ENCODE measurements at places on chromosomes 5 and 9. TPM values are rescaled to one million over a fixed set of nuclear protein-coding genes. Genes with fewer than 3 reads are reported as not detected.
A peak's percentile ranks its signal among the peaks of the same experiment; 100 is the strongest.

DNA sequence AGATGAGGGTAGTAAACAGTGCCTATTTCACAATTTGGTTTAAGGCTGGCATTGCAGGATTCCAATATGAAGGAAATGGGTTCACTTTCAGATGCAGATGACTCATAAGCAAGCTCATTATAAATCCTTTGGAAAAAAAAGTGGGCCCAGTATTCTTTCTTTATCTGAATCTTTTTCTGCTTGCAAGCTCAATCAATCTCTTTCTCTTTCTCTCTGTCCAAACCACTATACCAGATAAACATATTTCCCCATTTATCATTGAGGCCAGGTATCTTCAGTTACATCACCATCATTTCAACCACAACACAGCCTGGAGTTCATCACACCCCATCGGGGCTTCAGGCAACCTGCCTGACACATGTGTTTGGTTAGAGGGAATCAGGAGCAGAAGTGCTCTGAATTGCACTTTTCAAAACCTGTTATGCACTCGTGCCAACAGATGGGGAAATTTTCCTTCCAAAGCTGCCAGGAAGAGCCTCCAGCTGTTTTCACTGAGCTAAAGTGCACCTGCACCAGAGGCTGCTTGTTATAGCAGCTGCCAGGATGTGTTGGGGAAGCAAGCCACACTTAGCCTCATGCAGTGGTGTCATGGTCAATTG, 30.0 kb upstream of the MAMDC2 start:
- no peaks in the 10 kb centered on the region for H3K27me3 ChIP-seq
- H3K4me3 ChIP-seq = peak overlapping the region; percentile 10
- H3K27ac ChIP-seq = peak overlapping the region; percentile 14
- H3K4me1 ChIP-seq = peaks cover 7% of the 10 kb centered on the region
- DNase-seq = no peak
- no peaks in the 10 kb centered on the region for H3K36me3 ChIP-seq

DNA sequence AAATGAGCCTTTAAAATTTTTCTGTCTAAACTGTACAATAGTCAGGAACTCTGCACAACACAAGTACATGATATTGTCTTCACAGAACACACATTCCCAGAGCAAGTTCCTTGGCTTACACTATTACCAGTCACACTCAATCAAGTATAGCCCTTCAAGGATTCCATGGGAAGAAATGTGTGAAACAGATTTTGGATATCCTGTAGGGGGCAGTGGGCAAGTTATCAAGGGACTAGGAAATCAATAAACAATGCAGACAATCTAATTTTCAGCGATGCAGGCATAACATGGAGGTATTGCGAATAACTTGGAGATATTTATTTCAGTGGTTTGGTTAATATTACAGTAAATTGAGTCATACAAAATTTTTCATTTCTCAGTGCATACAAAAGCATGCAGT, 1171.5 kb upstream of the NUDT12 start:
- no peak for DNase-seq
- no peak overlapping the region for H3K4me3 ChIP-seq
- H3K4me1 ChIP-seq = peaks cover 8% of the 10 kb centered on the region
- H3K36me3 ChIP-seq = no peaks in the 10 kb centered on the region

DNA sequence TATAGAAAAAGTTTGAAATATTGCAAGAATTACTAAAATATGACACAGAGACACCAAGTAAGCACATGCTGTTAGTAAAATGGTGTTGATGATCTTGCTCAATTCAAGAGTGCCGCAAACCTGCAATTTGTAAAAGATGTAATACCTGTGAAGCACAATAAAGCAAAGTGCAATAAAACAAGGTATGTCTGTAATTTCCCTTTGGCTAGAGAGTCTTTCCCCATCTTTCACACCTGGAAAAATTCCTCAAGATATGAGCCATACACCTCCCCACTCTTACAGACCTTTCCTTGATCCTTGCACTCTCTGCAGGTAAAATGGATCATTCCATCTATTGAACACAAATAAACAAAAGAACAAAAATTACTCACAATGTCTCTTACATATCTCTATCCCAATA, 597.8 kb downstream of the EFNA5 start:
- H3K4me1 ChIP-seq = no peaks in the 10 kb centered on the region
- H3K36me3 ChIP-seq = no peaks in the 10 kb centered on the region
- no peak overlapping the region for H3K27ac ChIP-seq
- no peak for DNase-seq
- H3K27me3 ChIP-seq = no peaks in the 10 kb centered on the region
- H3K4me3 ChIP-seq = no peak overlapping the region

DNA sequence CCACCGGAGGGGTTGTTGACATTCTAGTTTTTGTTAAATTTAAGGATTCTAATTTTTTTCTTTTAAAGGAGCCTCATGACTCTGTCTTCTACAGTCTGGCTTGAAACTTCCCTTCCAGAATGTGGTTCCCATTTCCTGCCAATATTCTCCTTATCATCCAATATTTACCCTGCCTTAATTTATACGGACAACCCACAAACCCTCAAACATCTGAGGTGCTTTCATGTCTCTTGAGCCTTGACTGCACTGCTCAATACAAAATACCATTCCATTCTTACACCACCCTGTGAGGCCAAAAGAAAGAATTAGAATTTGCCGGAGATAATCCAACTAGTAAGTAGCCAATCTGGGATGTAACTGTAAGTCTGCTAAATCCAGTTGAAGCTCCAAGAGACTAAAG, 346.5 kb downstream of the SPOCK1 start:
- peaks cover 36% of the 10 kb centered on the region for H3K4me1 ChIP-seq
- no peak for DNase-seq
- no peak overlapping the region for H3K4me3 ChIP-seq
- H3K36me3 ChIP-seq = no peaks in the 10 kb centered on the region

DNA sequence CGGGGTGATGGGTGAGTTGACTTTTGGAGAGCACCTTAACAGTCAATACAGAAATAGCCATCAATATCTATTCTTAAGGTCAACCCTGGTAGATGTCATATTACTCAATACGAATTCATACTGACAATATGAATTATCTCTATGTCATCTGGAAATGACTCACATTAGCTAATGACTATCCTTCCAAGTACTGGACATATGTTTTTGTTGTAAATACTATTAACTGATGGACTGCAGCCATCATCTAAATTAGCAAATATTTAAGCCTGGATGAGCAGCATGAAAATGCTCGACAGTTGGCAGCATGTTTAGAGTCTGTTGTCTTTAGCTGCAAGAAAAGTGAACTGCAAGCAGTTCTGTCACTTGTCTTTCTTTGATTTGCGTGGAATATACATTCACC, 19.6 kb upstream of the ISOC1 start:
- no peak for DNase-seq
- H3K27ac ChIP-seq = no peak overlapping the region
- peaks cover 3% of the 10 kb centered on the region for H3K4me1 ChIP-seq
- H3K4me3 ChIP-seq = no peak overlapping the region
- H3K36me3 ChIP-seq = no peaks in the 10 kb centered on the region
- no peaks in the 10 kb centered on the region for H3K27me3 ChIP-seq

GRCh38 chr9:23842565-23843129, 16.6 kb upstream of the ELAVL2 start:
- H3K27ac ChIP-seq = no peak overlapping the region
- no peak for DNase-seq
- no peaks in the 10 kb centered on the region for H3K4me1 ChIP-seq
- H3K36me3 ChIP-seq = no peaks in the 10 kb centered on the region
- H3K27me3 ChIP-seq = peaks cover 9% of the 10 kb centered on the region
- no peak overlapping the region for H3K4me3 ChIP-seq

GRCh38 chr9:125484350-125485282, 222.4 kb downstream of the MAPKAP1 start:
- peaks cover 20% of the 10 kb centered on the region for H3K36me3 ChIP-seq
- H3K27me3 ChIP-seq = no peaks in the 10 kb centered on the region
- H3K27ac ChIP-seq = no peak overlapping the region
- DNase-seq = no peak

- H3K36me3 ChIP-seq = no peaks in the 10 kb centered on the region
- no peak for DNase-seq
- no peaks in the 10 kb centered on the region for H3K27me3 ChIP-seq
- no peak overlapping the region for H3K27ac ChIP-seq
These were observed 27.8 kb downstream of the NFIL3 start for GRCh38 chr9:91395553-91396471.

- no peak for DNase-seq
- H3K36me3 ChIP-seq = no peaks in the 10 kb centered on the region
- no peaks in the 10 kb centered on the region for H3K4me1 ChIP-seq
- H3K27me3 ChIP-seq = peaks cover 3% of the 10 kb centered on the region
These were observed 64.2 kb upstream of the PCSK5 start for GRCh38 chr9:75826314-75826713.

GRCh38 chr5:134784241-134784920, 25.8 kb downstream of the DDX46 start:
- H3K27me3 ChIP-seq = no peaks in the 10 kb centered on the region
- no peak overlapping the region for H3K4me3 ChIP-seq
- no peak overlapping the region for H3K27ac ChIP-seq
- peaks cover 25% of the 10 kb centered on the region for H3K36me3 ChIP-seq

DNA sequence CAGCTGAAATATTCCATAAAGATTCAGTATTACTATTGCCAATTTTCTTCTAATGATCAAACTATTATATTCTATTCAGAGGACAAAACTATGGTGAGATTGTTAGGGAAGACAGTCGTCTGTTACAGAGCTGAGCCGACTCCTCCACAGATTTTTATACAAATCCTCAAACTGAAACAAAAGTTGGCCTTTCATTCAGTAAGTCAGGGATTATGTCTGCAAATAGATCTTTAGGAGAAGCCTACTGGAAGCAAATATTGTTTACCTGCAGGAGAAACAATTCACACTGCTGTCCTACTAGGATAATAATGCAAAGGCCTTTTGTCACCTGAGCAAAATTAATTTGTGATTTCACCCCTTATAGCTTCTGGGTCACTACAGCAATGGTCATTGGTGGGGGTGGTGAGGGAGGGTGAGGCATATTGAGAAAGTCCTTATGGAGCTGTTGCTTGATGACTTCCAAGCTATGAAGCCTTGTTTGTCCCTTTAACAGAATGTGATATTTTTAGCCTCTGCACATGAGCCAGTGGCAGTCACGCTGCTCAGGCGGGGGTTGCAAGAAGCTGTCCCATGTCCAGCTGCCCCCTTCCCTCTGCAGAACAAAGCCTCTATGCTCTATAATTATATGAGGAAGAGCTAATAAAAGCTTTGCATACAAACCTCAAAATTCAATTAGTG, 200.5 kb upstream of the KLF9 start:
- DNase-seq = no peak
- no peak overlapping the region for H3K4me3 ChIP-seq
- H3K4me1 ChIP-seq = no peaks in the 10 kb centered on the region
- no peaks in the 10 kb centered on the region for H3K36me3 ChIP-seq

- no peaks in the 10 kb centered on the region for H3K36me3 ChIP-seq
- no peaks in the 10 kb centered on the region for H3K27me3 ChIP-seq
- H3K27ac ChIP-seq = no peak overlapping the region
- H3K4me1 ChIP-seq = no peaks in the 10 kb centered on the region
These were observed 157.1 kb downstream of the SLCO4C1 start for GRCh38 chr5:102139029-102139428.

DNA sequence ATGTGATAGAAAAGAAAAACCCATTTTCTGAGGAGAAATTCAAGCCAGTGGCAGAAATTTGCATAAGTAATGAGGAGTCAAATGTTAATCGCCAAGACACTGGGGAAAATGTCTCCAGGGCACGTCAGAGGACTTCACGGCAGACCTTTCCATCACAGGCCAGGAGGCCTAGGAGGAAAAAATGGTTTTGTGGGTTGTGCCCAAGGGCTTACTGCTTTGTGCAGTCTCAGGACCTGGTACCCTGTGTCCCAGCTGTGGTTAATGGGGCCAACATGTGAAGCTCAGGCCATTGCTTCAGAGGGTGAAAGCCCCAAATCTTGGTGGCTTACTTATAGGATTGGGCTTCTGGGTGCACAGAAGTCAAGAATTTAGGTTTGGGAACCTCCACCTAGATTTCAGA, 54.8 kb upstream of the ADAMTS2 start:
- H3K4me1 ChIP-seq = no peaks in the 10 kb centered on the region
- peak; percentile 11 for DNase-seq
- no peak overlapping the region for H3K27ac ChIP-seq
- H3K36me3 ChIP-seq = peaks cover 3% of the 10 kb centered on the region
- H3K27me3 ChIP-seq = no peaks in the 10 kb centered on the region

- H3K27me3 ChIP-seq = no peaks in the 10 kb centered on the region
- peak within 1 kb of the TSS; percentile 96 for H3K27ac ChIP-seq
- peak within 1 kb of the TSS; percentile 99 for H3K4me3 ChIP-seq
- H3K36me3 ChIP-seq = no peaks in the 10 kb centered on the region
- peak; percentile 84 for DNase-seq
- peaks cover 55% of the 10 kb centered on the region for H3K4me1 ChIP-seq
These were observed at the start of gene ABL1 for GRCh38 chr9:130834371-130835336. TSS of gene ABL1 (plus strand) at chr9:130835254. CDS start at chr9:130835447, 193 bp downstream.

DNA sequence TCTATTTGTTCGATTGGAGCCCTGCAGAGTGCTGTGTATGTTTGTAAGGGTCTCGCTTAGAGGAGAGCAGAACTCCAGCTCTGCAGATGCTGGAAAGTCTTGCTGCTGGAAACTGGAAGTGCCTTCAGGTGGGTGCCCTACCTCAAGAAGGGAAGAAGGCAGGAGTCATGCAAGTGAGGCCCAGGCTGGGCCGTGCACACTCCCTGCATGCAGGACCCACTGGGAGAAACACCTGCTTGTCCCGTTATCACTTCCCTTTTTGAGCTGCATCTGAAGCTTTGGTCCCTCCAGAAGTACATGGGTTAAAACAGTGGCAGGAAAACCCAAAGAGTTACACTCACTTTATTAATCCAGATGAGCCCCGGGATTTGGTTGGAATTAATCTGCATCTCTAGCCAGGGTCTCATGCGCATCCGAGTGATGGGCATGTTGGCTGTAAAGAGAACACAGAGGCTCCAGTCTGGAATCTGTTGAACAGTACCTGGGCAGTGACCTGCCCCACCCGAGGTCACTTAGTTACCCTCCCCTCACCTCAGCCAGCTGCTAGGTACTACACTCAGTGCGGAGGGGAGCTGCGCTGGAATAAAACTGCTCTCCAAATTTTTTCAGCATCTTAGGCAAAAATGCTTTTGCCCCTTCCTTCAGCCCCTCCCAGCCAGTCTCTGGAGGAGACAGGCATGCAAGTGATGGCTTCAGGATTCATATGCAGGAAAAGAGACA, 1.4 kb downstream of the IRF1 start:
- peak overlapping the region; percentile 74 for H3K27ac ChIP-seq
- H3K27me3 ChIP-seq = peaks cover 12% of the 10 kb centered on the region
- H3K4me3 ChIP-seq = peak overlapping the region; percentile 89
- peak; percentile 42 for DNase-seq
- peaks cover 9% of the 10 kb centered on the region for H3K36me3 ChIP-seq

DNA sequence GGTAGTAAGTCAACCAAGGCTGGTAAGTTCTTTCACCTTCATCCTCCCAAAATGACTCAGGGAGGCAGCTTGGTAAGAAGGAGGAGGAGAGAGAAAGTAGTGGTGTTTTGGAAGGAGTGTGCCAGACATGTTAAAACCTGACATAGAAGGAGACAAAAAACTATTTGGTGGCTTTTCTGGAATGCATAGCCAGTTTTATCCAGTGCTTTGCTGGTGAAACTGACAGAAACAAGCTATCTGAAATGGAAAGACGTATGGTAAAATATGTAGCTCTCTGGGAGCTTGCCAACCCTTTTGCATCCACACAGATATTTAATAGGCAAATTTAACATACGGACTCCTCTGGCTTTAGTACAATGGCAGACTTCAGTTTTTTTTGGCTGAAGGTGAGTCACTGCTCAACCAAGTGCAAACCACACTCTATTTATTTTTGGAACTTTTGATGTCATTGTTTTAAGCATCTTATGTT, 45.4 kb downstream of the RAB14 start:
- no peak overlapping the region for H3K27ac ChIP-seq
- DNase-seq = no peak
- no peak overlapping the region for H3K4me3 ChIP-seq
- H3K27me3 ChIP-seq = no peaks in the 10 kb centered on the region
- H3K36me3 ChIP-seq = peaks cover 13% of the 10 kb centered on the region

- H3K4me3 ChIP-seq = no peak overlapping the region
- peaks cover 15% of the 10 kb centered on the region for H3K4me1 ChIP-seq
- H3K36me3 ChIP-seq = no peaks in the 10 kb centered on the region
These were observed 221.6 kb downstream of the NR2F1-AS1 start for GRCh38 chr5:93359296-93359959.

The KIF27 gene
- 13.3 TPM for total RNA-seq

The NUTM2F gene
- not detected for total RNA-seq

The MLANA gene
- total RNA-seq = 12.1 TPM

The TEK gene
- 0.74 TPM for total RNA-seq

All from type B pancreatic cell (in vitro differentiated cells).